ENCODE measurements at places on chromosomes 1 and 21.
A peak's percentile ranks its signal among the peaks of the same experiment; 100 is the strongest.

DNA sequence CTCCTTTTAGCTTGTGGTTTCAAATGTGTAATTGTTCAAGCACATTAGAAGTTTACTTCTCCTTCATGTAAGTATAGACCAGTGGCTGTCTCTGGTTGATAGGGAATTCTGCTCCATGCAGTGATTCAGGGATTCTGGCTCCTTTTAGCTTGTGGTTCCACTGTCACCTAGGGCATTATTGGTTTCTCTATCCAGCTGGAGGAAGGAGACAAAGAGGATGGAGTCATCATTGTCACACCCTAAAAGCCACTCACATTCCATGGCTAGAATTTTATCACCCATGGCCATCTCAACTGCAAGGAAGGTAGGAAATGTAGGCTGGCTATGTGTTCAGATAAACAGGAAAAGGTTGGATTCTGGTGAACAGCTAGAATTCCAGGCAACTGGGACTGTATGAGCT is 131.2 kb downstream of the URB2 start:
- DNase-seq, result no peak

DNA sequence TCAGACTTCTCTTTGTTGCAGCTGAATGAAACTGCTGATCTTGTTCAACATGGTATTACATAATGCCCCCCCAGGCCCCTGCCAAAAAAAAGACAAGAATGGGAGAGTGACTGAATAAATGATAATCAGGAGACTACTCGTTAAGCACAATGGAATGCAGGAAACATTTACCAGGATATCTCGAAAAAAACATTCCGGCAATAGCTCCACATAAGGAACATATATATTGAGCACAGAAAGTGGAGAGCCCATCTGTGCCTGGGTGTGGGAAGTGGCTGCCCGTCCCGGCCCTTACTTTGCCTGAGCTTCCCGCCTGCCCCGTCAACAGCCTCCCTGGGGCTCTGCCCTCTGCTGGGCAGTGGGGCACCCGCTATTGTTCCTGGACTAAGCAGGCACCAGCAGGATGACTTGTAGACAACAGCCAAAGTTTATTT is 13.3 kb downstream of the TRIM11 start:
- DNase-seq, result no peak

- peak; percentile 23 for DNase-seq
Measured at GRCh38 chr1:117128323-117129079, 7.0 kb upstream of the TRIM45 start.

- no peak for DNase-seq
Measured at GRCh38 chr1:54989968-54990810, 8.5 kb upstream of the BSND start.

DNA sequence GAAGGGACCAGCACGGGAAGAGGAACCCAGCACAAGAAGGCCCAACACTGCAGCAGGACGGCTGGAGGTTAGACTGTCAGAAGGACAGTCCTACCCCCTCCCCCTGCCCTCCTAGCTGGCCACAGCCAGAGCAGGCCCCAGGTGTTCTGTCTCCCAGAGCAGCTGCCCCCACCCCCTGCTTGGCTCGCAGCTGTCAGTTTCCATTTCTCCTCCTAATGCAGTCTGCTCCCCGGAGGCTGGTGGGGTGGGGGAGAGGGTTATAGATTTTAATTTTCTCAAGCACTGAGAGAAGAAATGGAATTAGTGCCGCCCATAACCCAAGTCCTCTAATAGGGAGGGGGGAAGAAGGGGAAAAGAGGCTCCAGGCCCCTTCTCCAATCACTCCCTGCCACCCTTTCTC is 13.0 kb upstream of the PEAR1 start:
- DNase-seq, result no peak

DNA sequence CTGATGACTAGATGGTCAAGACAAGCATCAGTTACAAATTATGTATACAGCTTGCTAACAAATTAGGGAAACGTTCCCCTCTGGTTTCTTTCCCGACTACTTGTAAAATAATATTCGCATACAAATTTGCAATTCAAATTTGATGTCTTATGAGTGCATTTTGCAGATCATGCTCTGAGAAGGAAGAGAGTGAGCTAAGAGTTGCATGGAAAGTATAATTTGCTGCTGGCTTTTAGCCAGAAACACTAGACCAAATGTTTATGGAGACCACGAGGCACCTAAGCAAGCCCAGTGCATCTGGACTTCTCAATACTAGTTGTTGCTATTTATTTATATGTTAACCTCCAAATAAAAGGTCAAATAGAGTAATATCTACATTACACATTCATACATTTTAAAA is 216.0 kb downstream of the SMYD3 start:
- no peak for DNase-seq

GRCh38 chr21:24955275-24955961 is 651.9 kb downstream of the MRPL39 start:
- DNase-seq, result peak; percentile 86

- no peak for DNase-seq
Measured at GRCh38 chr1:176379626-176380339, 83.2 kb upstream of the PAPPA2 start.

- no peak for DNase-seq
Measured at GRCh38 chr1:206111271-206111927, 5.8 kb downstream of the AVPR1B start.

DNA sequence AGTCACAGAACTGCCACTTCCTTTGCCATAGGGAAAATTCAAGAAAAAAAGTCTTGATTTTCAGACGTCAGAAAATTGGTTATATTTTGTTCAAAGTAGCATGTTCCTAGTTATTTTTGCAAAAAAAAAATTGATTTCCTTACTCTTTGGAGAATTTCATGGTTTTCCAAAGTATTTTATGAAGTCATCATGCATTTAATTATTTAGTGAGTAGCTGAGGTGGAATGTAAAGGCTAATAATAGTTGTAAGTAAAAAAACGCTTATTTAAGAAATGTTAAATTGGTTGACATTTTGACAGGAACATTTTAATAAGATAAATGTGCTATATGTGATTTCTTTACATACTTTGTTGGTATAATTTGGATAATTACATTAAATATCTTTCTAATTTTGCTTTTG is 20.8 kb downstream of the TSEN15 start:
- no peak for DNase-seq

GRCh38 chr1:48055876-48056764 is 58.9 kb upstream of the TRABD2B start:
- no peak for DNase-seq

DNA sequence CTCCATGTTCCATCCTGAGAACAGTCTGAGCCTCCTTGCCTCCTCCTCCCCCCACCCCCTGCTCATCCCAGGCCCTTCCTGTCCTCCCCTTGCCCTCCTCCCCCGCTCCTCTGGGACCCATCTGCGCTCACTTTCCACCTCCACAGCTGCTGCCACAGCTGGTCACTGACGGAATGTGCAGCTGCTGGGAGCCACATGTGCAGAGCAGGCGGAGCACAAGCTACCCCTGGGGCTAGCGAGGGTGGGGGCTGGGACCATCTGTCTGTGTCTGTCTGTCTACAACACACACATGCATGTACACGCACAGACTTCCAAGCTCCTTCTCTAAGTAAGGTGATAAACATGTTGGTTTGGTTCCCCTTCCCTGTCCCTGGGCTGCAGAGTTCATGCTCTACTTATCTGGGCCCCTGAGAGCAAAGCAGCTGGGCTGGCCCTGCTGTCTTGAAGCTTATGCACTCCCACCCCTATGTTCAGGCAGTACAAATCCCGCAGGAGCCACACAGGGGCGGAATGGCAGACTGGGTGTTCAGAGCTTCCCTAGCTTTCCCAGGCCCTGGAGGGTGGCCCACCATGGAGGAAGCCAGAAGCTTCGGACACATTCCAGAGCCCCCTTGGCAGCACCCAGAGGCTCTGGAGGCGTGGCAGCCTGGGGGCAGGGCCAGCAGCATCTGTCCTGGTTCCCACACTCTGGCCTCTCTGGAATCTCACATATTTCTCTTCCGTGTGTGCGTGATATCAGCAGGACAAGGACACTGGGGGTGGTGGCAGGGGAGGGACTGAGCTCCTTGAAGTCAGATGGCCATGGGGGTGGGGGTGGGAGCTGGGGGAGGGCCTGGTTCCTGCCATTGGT is 7.0 kb upstream of the HEYL start:
- DNase-seq, result peak; percentile 24

DNA sequence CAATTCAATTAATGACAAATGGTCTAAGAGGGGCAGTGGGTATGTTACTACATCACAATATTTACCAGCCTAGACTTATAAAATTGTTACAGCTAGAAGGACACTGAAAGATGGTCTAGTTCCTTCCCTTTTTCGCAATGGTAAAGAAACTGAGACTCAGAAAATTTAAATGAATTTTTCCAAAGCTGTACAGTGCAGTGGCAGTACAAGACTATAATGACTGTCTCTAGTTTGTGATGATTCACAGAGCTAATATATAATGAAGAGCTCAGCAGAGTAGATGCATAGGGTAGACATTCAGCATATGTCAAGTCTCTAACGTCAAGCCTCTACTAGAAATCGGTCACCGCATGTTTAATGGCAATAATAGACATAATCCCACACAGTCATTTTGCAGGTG is 4.6 kb downstream of the PLPP3 start:
- no peak for DNase-seq

Data from GM12865 (cell line).